Left lung (tissue), 14 donors: ENCODE measurements at places on chromosomes 3 and 15. TPM values are rescaled to one million over a fixed set of nuclear protein-coding genes. Genes with fewer than 3 reads are reported as not detected.
A peak's percentile ranks its signal among the peaks of the same experiment; 100 is the strongest.

Gene GOLGA6B
- polyA plus RNA-seq: 3.6 TPM

Gene GOLGA6L26
- not detected for polyA plus RNA-seq

Gene ZBED2
- 0.20 TPM for polyA plus RNA-seq

Gene SENP8
- polyA plus RNA-seq: 4.9 TPM

Gene IFT80
- polyA plus RNA-seq: 77.2 TPM

Gene DNAJA4
- polyA plus RNA-seq: 36.3 TPM

Gene AMOTL2
- polyA plus RNA-seq: 49.7 TPM

Gene FANCD2OS
- polyA plus RNA-seq: 0.72 TPM

Gene ANKRD63
- not detected for polyA plus RNA-seq

Gene CFAP91
- polyA plus RNA-seq: 11.0 TPM

Gene SNRPN
- polyA plus RNA-seq: 216 TPM

Gene SLC15A2
- 8.3 TPM for polyA plus RNA-seq

Gene CHCHD6
- 18.3 TPM for polyA plus RNA-seq

Gene MNS1
- polyA plus RNA-seq: 25.1 TPM

Gene APH1B
- polyA plus RNA-seq: 26.3 TPM

DNA sequence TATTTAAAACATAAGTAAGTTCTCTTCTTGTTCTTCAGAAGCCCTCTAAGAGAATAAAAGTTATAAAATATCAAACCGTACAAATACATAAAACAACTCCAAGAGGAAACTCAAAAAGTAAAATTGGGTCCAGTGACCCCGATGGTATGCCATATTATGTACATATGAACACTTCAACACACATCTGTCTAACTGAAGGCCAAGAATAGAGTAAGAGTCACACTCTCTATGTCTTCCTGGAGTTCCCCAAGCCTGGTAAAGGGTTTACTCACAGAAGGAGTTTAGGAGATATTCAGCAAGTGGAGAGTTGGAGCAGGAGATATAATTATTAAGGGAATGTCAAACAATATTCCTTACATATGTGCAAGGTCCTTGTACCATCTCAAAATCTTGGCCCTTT, 101.3 kb upstream of the EIF1B start:
- DNase-seq: no peak

DNA sequence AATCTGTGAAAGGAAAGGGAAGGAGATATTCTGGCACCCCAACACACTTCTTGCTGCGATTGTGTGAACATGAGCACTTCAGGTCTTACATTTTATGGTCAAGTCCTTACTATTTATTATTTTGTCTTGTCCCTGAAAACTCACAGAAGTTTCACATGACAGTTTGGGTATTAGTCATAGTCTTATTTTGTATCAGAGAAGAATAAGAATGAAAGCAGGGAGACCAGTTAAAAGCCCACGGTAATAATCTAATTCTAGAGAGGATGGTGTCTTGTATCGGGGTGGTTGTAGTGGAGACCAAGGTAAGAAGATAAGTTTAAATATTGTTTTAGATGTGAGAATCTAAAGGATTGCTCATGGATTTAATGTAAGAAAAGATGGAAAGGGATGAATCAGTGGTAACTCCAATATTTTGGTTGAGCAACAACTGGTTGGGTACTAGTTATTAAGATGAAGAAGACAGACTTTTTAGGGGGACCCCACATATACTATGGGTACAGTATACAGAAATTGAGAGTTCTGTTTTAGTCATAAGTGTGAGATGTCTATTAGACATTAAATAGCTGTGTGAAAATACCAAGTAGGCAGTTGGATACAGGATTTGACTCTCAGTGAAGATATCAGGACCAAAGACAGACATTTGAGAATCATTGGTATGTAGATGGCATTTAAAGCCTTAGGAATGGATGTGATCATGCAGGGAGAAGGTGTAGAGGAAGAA, 227.6 kb downstream of the MFSD1 start:
- DNase-seq: no peak

DNA sequence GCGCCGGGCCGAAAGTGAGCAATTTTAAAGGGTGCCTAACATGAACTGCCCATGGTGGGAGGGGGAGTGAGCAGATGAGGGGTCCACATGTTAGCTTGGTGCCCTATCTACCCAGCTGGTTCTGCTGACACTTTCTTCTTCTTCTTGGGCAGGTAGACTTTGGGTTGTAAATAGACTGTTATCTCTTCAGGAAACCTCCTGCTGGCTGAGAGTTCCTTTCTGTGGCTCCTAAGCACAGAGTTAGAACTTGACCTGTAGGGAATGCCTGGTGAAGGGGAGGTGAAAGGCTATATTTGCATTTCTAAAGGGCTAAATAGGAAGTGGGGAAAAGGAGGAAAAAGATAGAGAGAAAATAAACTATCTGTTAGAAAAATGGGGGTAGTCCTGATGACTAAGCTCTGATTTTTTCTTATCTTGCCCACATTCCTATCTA, 521.4 kb upstream of the TGFBR2 start:
- no peak for DNase-seq

DNA sequence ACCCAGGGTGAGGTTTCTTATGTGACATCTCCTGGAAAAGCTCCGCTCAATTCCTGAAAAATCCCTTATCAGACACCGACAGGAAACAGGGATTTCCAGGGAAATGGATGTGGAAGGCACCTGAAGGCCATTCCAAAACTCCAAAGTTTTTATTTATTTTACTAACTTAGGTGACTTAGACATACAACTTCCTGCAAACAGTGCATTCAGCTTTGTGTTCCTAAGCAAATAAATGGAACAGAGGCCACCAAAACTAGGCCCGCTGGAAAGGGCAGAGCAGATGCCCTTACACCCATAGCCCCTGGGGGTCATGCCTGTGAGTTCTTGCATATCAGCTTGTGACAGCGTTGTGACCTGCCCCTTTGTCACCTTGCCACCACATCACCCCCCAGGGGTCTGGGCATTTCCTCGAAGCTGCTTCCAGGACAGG, 239.4 kb downstream of the XXYLT1 start:
- no peak for DNase-seq

DNA sequence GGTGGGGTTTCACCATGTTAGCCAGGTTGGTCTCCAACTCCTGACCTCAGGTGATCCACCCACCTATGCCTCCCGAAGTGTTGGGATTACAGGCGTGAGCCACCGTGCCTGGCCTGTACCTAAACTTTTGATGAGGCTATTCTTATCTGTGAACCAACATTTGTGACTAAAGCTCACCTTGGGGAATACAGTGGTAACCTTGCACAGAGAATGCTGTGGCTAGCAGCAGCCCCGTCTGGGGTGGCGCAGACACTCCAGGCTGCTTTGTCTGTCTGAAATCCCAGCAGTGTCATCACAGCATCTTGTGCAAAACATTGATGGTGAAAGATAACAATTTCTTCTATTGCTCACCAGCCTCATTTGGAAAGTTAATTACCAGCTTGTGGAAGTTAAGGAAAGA, 58.9 kb downstream of the CMTM8 start:
- no peak for DNase-seq

- no peak for DNase-seq
Observed at GRCh38 chr3:195807681-195808121, 4.0 kb downstream of the MUC4 start.

GRCh38 chr3:55486857-55487380, at the start of gene WNT5A:
WNT5A (minus strand) TSS chr3:55487306; CDS start chr3:55486985, 321 bp downstream.
- no peak for DNase-seq

DNA sequence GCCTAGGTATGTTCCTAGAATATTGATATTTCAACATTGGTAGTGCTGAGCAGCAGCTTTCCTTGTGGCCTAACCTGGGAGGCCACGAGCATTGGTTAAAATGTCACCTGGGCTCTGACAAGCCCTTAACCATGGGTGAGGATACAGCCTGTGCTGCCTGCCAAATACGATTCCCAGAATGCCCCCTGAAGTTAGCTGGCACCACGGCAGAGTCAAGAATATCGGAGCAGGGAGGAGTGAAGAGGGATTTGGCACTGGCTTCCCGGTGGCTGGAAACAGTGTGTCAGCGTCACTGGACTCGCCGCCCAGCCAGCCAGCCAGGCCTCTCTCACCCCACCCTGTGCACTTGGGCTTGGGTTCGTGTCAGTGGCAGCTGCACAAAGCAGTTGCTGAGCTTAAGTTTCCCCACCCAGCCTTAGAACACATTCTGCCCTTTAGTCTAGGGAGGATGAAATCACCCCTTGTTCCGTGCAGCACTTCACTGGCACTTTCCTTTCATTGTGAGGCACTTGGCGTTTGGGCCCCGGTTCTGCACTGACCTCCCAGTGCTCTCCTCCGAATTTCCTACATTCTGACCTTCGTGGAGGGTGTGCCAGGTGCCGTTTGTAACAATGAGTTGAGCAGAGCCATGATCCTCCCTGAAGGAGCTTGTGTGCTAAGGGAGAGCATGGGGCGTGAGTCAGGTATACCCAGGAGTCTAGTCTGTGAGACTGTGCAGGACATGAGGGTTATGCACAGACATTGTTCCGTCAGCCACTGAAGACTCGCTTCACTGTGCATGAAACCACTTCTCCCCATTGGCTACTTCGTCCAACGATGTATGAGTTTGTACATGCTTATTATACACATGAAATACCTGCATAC, 152.8 kb upstream of the BHLHE40 start:
- DNase-seq: peak; percentile 83

DNA sequence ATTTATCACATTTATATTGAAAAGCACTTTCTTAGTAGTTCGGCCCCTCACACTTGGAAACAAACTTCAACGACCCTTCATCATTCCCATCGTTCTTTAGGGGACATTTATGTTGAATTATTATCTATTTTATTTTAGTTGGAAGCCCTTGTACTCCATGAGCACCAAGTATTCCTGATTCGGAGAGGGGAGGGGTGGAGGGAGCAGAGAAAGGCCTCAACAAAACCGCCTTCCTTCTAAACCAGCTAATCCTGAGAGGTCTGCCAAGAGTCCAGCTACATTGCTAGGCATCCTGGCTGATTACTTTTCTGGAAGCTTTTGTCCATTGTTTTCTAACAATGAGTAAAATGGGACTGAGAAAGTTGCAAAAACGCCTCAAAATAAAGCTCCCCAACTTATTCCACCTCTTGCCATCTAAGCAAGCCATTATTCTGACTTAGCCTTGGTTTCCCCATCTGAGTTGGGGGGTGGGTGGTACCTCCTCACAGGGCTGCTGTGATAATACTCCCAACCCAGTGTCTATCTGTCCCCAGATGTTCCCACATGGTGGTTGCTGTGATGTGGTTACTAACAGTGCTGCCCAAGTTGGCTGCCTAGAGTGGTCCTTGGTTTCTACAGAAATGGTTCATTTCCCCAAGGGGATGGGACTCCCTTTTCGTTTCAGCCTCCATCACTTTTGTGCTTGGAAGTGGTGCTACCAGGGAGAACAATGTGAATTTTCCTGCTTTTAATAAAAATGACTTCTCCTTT, 1.2 kb upstream of the TMEM158 start:
- DNase-seq: no peak

DNA sequence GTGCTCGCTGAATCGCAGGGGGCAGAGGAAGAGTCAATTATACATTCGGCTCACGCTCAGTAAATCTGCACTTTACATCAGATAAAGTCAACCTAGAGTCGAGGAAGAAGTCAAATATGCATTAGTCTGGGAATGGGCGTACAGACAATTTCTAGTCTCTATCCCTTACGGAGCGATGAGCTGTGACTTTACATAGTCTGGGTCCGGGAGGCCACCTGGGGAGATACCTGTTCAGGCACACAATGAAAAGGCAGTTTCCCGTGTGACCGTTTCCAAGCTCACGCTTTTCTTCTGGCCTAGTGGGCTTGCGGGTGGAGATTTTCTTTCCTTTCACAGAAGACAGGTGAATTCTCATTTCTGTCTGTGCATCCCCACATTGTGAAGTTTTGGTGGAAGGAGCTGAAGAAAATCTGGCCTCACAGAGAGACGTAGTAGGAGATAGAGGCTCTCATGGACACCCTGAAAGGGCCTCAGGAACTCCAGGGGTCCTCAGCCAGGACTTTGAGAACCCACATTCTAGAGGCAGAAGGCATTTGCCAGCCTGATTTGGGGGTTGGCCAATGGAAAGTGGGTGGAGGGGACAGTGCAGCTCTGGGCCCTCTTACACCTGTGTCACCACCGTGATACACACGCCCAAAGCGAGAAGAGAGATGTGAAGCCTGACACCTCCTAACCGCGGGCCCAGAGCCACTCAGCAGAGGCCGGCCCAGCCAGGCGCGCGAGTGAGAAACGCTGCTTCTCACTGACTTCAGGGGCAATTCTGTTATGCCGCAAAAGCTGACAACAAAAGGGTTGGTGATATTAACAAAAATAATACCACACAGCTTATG, 10.7 kb upstream of the OCA2 start:
- no peak for DNase-seq

- DNase-seq: no peak
Observed at GRCh38 chr3:112774293-112774926, 72.3 kb downstream of the CD200R1L start.

DNA sequence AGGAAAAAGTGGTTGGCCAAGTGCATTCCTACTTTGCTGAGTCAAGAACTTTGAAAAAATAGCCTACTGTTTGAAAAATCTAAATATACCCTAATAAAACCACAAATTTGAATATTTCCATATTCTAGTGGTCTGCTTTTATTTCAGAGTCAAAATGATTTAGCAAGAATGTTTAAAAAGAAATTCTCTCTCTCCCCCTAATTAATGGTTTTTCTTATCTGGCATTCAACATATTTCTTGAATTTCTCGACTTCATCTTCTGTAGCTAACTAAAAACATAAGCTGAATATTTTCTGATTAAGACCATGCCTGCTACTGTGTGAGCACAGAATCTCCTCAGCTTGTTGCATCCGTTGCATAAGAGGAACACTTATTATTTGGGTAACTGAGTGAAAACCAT, 563.5 kb upstream of the TBL1XR1 start:
- no peak for DNase-seq

DNA sequence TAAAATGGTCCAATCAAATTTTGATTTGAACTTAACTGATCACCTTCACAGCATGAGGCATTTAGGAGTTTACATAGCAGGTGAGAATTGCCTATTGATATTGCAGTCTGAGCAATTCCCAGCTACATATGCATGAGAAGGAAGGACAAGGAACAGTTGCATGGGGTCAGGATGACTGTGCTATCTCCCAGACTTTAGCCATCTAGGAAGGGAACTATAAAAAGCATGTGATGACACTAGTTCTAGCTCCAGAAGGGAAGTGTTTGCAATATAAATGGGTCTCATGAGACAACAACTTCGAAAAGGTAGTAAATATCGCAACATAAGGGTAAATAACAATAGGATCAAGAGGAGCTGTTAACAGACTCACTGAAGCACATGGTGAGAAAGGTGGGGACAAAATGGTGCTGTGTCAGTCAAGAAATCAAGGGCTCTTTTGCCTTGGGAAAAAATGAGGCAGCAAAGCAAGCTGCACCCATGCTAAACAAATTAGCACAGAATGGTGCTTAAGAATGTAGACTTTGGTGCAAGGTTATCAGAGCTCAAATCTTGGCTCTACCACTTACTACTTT, 90.4 kb upstream of the SLC2A2 start:
- no peak for DNase-seq

DNA sequence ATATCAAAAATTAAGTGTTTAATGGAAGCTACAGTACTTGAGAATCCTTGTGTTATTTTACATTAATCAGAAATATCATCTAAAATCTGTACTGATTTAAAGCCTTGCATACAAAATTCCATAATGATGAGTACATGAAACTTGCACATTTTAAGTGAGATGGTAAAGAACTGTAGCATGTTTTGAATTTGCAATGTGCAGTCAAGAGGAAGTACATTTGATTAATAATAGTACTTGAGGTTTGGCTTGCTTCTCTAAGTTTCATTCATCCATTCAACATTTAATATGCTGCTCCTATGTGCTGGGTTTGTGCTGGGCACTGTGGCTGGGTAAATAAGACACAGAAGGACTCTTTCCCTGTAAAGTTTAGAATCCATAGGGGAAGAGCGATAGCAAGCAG, 332.3 kb downstream of the CNTN3 start:
- DNase-seq: no peak

- DNase-seq: no peak
Observed at GRCh38 chr3:18288243-18288642, 136.9 kb downstream of the SATB1 start.

GRCh38 chr3:8736436-8736835, 2.8 kb downstream of the CAV3 start:
- DNase-seq: no peak
